G401 (cell line): ENCODE measurements at places on chromosomes 12 and 14.
A peak's percentile ranks its signal among the peaks of the same experiment; 100 is the strongest.

DNA sequence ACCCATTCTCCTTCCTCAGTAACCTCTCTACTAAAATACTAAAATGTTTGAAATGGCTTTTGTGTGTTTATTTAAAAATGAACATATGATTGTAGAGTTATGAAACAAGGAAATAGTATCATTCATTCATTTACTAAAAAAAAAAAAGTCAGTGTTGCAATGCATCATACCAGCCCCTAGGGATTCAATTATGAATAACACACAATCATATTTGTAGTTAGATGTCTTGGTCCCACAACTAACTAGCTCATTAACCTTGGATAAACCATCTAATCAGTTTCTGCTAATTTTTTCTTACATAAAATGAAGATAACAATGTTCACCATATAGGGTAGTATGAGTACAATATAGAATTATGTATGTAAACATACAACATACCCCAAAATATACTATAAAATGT is 183.2 kb downstream of the GRIN2B start:
- no peak for DNase-seq

DNA sequence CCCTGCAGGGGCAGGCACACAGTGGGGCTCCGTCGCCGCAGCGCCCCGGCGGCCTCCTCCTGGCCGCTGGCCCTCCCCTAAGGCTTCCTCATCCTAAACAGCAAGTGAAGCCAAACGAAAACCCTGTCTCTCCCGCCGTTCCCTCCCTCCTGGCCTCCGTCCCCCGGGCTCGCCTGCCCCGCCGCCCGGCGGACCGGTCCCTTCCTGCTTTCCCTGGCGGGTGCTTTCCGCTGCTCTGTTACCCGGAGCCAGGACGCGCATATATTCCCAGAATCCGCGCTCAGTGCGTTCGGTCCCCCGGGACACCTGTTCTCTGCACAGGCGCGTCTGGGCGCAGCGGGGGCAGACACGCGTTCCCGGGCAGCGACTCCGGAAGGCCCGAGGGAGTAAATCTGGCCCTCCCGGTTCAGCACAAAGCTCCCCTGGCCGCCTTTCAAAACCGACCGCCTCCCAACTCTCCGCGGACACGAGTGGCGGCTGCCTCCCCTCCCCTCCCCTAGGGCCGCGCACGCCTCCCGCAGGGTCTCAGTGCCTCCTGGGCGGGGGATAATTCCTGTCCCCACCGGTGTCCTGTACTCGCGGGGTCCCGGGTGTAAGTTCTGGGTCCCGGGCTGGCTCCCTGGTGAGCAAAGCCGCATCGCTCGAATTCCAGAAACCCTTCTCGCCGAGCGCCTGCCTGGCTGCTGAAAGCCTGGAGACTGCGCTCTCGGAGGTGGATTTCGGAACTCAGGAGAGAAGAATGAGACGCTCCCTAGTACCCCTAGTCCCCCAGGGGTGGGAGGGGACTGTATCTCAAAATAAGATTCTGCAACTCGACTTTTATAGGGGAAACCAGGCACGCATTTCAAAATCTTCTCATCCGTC is 21.4 kb upstream of the CEP170B start:
- DNase-seq, result peak; percentile 44

DNA sequence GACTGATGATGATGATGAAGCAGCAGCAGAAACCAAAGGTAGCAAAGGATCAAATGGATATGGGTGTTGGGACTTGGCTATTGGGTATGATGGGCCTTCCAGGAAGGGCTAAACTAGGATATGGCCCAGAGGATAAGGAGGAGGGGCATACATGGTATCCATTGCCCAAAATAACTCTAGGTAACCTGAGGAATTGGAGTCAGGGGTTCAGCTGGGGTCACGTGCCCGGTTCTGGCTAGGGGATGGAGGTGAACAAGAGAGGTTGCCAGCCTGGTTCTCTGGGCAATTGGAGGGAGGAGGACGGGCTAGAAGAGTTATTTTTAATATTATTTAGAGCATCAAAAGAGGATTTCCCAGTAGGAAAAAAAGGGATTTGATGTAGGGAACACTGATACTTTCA is 2.7 kb upstream of the ANKRD52 start:
- DNase-seq, result no peak

DNA sequence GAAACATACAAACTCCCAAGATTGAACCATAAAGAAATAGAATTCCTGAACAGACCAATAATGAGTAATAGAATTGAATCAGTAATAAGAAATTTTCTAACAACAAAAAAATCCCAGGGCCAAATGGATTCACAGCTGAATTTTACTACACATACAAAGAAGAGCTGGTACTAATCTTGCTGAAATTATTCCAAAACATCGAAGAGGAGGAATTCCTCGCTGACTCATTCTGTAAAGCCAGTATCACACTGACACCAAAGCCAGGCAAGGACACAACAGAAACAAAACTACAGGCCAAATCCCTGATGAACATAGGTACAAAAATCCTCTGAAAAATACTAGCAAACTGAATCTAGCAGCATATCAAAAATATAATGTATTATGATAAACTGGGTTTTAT is 367.8 kb upstream of the CLEC14A start:
- no peak for DNase-seq

DNA sequence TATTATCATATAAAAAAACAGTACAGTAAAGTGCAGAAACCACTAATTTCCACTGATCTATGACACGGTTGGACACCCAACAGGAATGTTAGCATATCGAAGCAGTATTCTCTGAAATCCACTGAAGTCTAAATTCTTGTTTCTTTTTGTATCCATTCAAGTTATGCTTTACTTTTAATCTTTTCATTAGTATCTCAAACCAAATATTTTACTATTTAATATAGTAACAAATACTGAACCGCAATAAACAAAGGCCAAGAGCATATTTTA is 41.1 kb downstream of the ATXN2 start:
- no peak for DNase-seq

DNA sequence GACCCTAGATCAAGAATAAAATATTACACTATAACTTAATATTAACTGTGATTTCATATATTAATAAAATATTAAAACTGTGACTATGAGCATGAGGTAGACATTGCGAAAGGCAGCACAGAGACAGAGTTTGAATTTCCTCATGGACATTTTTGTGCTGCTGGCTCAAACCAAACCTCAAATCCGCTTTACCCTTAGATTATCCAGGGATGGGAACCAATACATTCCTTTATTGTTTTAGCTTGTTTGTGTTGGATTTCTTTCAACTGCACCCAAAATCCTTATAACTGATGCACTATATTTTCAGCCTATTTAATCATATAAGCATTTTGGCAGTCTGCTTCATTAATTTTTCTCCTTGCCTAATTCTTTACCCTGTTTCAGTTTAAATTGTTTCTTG is 436.7 kb downstream of the ATP23 start:
- no peak for DNase-seq

GRCh38 chr14:89231426-89232113 is 185.5 kb downstream of the FOXN3 start:
- DNase-seq, result peak; percentile 95

GRCh38 chr12:38508246-38508645 is 191.7 kb downstream of the ALG10B start:
- DNase-seq, result no peak

GRCh38 chr14:54503486-54503885 is 6.2 kb upstream of the CGRRF1 start:
- DNase-seq, result peak; percentile 19

DNA sequence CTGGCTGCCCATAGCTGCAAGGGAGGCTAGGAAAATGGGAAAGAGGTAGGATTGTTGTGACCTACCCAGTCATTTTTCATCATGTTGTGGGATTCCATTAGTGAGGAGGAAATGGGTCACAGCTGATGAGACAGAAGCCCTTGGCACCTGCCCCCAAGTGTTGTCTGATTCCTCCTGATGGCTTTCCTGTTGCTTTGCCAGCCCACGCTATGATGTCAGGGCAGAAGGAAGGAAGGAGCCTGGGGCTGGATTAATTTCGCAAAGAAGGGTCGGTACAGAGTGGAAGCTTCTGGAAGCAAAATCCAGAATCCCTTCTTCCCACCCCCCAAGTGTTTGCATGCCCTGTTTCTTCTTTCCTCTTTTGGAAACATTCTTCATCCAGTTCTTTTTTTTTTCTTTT is 8.7 kb downstream of the OTUB2 start:
- no peak for DNase-seq

GRCh38 chr12:110020956-110021355 is 21.7 kb downstream of the ANKRD13A start:
- no peak for DNase-seq

- no peak for DNase-seq
Observed at GRCh38 chr12:130079279-130079678, 83.0 kb upstream of the FZD10 start.

GRCh38 chr12:47967461-47968321 is 4.3 kb downstream of the TMEM106C start:
- DNase-seq, result no peak

DNA sequence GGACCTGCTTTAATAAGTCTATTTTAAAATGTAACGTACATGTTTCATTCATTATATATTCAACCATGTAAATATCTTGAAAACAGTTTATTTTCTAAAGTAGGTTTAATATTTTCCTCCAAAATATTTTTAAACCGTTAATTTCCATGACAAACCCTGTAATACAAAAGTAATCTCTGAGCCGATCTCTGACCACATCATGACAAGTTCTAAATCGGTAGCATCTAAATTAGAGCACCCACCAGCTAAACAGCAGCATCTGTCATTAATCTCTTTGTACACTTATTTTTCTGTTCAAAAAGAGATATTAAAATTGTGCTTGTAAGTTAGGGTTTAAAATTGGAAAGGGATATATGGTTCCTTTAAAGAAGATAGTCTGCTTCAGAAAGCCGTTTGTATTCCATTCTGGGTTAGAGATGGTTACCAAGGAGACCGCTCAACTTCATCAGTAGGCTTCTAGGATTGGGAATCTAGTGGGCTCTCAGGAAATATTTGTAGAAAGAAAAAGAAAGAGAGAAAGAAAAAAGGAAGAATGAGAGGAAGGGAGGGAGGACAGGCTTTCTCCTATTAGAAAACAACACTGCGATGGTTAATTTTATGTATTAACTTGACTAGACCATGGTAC is 232.5 kb upstream of the FOXN3 start:
- DNase-seq, result no peak

DNA sequence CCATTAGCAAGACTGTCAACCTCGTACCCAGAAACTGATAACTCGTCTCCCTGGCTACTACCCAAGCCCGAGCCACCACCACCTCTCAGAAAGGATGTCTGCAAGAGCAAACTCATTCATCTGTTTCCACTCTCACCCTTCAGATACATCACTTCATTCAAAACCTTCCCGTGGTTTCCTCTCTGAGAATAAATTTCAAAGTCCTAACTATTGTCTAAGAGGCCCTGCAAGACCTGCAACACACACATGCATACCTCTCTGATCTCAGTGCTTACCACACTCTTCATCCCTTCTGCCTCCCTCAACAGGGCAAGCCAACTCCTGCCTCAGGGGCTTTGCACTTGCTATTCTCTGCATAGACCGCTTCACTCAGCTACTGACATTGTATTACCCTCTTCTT is 40.6 kb downstream of the PPP1R13B start:
- DNase-seq, result no peak

DNA sequence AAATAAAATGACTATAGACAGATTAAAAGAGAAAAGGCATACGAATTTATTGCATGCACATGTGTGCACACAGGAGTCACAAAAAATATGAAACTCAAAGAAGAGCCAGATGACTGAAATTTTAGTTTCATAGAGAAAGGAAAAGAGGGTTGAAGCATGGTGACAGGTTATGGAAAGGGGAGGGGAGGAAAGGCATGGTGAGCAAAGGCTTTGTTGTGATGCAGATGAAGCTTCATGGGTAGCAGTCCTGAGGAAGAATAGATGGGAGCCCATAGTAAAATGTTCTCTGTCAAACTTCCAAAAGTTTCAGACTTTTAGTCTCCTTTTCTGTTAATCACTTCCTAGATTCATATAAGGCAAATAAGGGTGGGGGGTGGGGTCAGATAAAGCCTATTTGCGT is 612.7 kb upstream of the ATP2B1 start:
- DNase-seq, result no peak

GRCh38 chr12:130242506-130242905 is 80.2 kb downstream of the FZD10 start:
- no peak for DNase-seq

GRCh38 chr14:75259510-75259855 is 19.1 kb upstream of the FOS start:
- peak; percentile 68 for DNase-seq

DNA sequence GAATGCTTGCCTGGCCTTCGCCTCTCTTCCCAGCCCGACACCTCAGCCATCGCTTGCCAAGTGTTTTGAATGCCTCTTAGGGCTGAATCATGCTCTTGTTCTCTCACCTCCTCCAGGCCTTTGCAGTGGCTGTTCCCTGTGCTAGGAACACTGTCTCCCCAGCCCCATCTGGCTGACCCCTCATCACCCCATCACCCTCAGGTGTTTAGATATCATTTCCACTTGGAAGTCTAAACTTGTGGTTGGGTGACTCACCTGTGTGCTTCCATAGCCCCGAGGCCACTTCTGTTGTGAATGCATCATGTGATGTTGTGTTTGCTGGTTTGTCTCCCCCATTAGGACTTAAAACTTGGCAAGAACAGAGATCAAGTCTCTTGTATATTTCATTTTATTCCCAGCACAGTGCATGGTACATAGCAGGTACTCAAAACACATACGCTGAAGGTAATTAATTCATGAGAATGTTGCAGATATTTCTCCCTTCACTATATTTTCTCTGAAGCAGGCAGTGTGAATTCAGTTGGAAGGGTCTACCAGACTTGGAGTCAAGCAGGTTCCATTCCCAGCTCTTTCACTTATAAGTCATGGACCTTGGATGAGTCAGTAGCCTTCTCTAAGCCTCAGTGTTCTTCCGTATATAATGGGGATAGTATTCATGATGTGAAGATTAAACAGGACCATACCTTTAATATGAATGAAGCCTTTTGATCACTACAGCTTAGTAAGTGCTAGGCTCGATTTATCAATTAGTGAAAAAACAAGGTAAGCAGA is 67.8 kb downstream of the HRK start:
- DNase-seq, result no peak

GRCh38 chr12:115183752-115184151 is 499.8 kb upstream of the TBX3 start:
- DNase-seq, result no peak

GRCh38 chr12:67377021-67377420 is 107.9 kb downstream of the CAND1 start:
- no peak for DNase-seq

DNA sequence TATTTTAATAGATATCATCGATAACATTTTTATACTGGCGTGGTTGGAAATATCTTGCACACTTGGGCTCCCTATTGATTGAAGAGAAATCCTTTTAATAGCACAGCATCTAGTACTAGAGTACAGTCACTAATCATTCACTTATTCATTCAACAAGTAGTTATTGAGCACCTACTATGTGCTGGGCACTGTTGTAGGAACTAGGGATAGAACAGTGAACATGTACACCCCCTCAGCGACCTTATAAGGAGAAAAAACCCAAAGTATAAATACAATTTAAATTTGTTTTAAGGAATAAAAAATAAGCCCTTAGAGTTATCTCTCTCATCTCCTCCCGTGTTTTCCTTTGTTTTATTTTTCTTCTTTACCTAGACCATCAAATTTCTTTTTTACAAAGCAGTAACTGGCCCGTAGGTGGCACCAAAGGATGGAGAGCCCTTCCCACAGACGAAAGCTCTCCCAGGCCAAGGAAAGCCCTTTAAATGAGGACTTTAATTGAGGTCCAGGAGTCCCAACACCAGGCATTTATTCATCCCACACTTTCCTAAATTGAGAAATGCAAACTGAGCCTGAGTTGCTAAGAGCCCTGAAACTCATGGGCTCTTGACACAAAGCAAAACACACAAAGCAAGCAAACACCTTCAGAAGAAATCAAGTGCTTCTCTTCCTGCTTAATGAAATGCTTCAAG is 29.0 kb downstream of the PEBP1 start:
- peak; percentile 34 for DNase-seq
